AG04450 (cell line): ENCODE measurements at places on chromosomes 1 and 21. TPM values are rescaled to one million over a fixed set of nuclear protein-coding genes. Genes with fewer than 3 reads are reported as not detected.

VSIG8 gene
- polyA plus RNA-seq, result not detected in 2 replicates

MCM3AP gene
- 41.5 and 43.7 TPM in 2 replicates for polyA plus RNA-seq

CSMD2 gene
- polyA plus RNA-seq, result 2.3 and 2.6 TPM in 2 replicates

DNA sequence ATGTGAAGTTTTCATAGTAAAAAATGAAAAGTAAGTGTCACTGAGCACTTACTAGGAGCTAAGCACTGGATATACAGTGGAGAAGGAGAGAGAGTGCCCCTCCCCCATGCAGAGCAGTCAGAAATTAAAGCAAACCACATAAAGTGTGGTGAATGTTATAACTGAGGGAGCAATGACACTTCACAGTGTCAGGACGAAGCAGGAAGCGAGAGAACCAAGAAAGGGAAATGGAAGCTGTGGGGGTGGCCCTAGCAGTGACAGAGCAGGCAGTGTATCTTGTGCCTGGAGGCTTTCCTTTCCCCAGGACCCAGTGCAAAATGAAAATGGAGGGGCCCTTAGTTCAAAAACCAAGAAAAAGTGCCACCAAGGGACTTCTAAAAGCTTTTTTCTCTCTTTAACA lies 21.5 kb upstream of the RCAN3 start:
- no peak for DNase-seq

DNA sequence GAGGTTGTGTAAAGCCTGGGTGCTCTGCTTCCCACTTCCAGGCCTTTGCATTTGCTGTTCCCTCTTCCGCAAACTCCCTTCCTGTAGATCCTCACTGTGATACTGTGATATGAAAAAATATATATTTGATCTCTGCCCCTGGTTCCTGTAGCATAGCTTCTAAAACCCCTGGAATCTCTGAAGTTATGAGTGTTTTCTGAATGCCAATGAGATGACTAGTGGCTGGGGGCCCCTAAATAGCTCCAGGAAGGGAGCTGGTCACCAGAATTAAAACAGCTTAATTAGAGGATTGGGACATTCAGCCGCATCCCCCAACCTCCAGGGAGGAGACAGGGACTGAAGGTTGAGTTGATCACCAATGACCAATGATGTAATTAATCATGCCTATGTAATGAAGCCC lies 21.9 kb downstream of the DUSP10 start:
- DNase-seq, result no peak
